Activated CD4-positive, alpha-beta T cell treated with anti-CD3 and anti-CD28 coated beads, Interleukin-2, amount 10 ng/mL, durations not matched to agents 24 days and 14 days (primary cell): ENCODE measurements at places on chromosomes 4 and X.

DNA sequence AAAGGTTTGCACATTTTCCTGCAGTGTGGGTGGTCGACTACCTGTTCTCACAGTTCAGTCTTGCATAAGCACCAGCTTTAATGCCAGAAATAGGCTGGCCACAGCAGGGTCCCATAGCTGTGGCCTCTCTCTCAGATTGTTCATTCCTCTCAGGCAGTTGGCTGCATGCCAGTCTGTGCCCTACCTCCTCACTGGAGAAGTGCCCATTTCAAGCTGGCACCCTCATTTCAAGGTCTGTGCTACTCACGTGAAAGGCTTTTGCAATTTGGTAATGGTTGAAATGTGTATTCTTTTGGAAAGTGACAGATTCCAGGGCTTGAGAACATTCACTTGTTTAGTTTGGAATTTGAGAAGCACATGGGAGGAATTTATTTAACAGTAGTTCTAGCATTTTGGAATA is 28.9 kb upstream of the MTMR1 start:
- DNase-seq, result no peak

DNA sequence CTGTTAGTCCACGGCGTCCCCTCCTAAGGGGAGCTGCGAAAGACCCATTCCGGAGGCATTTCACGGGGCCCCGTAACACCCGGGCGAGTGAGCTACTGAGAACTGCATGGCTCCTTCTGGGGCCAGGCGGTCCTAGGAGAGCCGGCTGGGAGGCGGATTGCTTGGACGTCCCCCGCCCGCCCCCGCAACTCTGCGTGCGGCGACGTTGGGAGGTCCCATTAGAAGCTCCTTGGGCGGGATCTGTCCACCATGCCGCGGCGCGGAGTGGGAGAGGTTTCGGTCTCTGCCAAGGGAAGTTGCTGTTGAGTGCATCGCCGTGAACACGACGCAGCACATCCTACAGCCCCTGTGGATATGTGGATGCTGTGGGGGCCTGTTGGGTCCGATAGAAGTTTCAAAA is 85.4 kb upstream of the IGFBP7 start:
- DNase-seq, result no peak

GRCh38 chr4:70925418-70925817 is 23.2 kb downstream of the MOB1B start:
- DNase-seq, result no peak

GRCh38 chrX:30992381-30992904 is 79.4 kb downstream of the FTHL17 start:
- no peak for DNase-seq

GRCh38 chrX:151896734-151897474 is 15.8 kb upstream of the MAGEA4 start:
- DNase-seq, result no peak

- no peak for DNase-seq
Measured at GRCh38 chrX:18920079-18920478, 63.8 kb downstream of the PHKA2 start.

- DNase-seq, result no peak
Measured at GRCh38 chrX:45756557-45756956, 555.9 kb upstream of the DIPK2B start.

DNA sequence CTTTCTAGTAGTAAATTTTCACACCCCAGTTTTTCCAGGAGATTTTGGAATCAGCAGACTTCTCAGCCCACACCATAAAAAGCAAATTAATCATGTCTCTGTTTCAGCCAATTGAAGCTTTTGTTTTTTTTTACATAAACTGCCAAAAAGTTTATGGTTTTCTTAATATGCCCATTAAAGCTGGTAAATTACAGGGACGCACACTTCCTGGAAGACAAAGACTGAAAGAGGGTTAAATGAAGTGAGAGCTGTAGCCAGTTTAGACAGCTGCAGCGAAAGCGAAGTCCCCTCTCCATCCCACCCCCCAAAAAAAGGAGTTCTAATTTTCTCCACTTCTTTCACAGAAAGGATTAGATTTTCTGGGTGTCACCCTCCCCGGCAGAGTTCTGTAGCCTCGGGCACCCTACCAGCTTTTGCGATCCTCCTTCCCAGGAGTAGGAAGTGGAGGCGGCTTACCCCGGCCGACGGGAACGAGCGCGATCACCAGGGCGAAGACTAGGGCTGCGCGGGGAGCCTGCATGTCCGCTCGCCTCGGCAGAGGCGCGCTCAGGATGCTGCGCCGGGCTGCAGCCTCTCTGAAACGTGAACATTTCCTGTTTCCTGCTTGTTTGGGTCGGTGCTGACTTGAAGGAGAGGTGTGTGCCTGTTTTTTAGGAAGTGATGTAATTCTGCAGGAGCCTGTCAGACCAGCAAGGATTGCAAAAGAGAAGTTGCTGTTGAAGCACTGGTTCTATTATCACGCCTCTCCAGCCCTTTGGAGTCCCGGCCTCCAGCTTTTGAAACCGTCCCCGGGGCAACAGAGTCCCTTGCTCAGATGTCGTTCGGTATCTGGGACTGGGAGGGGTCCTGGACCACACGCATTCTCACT is at the start of gene TMEM154:
TSS of gene TMEM154 (minus strand) at position 584 of the 868 bp plus-strand sequence. CDS start at position 520, 64 bp downstream.
- DNase-seq, result peak; percentile 94

- no peak for DNase-seq
Measured at GRCh38 chr4:166991006-166991561, 243.2 kb downstream of the SPOCK3 start.

DNA sequence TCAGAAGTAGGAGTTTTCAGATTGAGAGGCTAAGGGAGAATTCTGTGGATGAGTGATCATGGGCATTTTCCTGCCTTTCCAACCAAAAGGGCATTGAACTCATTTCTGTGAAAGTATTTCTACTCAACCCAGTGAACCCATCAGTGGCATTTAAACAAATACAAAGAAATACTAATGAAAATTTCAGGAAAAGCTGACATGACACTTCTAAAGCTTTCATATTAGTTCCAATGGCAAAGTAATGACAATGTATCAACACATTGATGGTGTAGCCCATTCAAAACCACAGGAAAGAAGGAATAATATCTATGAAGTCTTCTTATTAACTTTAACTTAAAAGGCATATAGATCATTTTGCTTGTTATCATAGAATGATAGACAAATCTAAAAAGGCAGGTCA is 183.5 kb upstream of the ANXA10 start:
- DNase-seq, result no peak

DNA sequence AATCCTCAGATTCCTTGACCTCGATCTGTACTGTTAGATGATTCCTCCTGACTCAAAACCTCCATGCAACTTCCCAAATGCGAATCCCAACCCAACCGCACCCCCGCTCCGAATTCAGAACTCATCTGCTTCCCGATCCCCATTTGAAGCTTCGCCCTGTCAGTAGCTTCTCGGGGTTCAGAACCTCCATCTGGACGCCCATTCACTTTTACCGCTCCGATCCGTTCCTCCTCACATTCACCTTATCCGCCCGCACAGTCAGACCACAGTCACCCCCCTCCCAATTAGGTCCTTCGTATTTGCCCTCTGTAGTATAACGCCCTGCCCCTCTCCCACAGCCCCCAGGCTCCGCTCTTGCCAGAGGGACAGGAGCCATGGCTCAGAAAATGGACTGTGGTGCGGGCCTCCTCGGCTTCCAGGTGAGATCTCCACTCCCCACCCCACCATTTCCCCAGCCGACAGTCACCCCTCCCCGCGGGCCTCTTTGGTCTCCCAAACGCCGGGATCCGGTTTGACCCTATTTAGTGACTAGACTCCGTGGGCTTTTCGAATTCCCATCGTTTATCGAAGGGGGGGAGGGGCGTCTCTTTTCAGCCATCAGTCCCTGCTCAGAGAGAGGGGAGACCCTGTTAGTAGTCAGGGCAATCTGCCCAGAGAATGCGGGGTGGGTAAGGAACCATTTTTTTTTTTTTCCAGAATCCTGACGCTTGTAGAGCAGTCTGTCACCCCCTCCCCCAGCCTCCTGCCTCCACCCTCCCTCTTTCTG is 691 bp downstream of the MAGED1 start:
- DNase-seq, result peak; percentile 70

DNA sequence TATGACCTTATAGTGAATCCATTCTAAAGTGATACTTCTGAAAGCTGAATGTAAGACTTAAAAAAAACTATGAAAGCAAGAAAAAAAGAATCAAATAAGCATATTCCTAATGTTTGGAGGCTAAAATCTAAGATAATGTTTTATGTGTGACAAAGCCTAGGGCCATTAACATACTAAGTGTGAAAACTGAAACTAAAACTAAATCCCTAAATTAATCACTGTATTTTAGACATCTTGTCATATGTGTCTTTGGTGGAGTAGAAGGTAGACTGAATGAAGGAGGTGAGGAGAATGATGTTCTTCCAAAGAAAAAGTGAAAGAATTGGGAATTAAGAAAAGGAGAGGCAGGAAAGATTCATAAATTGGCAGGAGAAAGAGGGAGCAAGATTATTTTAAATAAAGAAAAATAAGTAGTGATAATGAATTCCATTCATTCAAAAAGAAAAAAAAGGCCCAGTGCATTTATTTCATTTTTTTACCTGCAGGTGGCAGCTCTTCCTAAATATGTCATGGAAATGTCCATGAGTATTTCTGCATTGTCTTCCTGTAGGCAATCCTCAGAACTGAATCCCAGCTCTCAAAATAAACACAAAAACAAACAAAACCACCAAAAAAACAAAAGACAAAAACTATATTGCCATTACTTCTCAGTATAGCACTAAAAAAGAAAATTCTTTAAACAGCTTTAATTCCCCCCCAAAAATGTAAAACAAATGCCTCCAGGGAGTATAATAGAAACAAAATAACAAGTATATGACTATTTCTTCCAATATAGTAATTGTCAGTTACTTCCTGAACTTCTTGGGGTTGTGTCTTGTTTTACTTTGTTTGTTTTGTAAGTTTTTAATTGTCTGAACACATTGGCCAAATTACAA is 17.0 kb upstream of the AP1AR start:
- no peak for DNase-seq

DNA sequence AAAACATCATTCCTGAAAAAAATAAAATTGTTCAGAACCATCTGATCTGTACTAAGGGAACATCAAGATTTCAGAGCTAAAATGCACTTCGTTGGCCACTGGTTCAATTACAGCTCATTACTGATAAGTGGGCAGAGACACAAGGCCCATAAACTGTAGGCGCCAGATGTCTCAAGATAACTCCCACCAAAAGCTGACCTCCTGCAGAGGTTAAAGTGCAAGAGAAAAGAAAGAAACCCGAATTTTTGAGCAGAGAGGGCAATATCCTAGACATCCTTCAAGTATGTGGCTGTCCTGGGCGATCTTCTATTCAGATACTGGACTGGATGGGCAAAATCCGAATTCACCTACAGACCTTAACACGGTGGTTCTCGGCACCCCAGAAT is 660 bp downstream of the GEMIN8 start:
- no peak for DNase-seq

GRCh38 chrX:136115126-136115903 is 32.0 kb upstream of the FHL1 start:
- no peak for DNase-seq

- no peak for DNase-seq
Measured at GRCh38 chr4:88216395-88216794, 58.0 kb upstream of the ABCG2 start.

GRCh38 chr4:161937596-161937995 is 226.2 kb downstream of the FSTL5 start:
- no peak for DNase-seq

DNA sequence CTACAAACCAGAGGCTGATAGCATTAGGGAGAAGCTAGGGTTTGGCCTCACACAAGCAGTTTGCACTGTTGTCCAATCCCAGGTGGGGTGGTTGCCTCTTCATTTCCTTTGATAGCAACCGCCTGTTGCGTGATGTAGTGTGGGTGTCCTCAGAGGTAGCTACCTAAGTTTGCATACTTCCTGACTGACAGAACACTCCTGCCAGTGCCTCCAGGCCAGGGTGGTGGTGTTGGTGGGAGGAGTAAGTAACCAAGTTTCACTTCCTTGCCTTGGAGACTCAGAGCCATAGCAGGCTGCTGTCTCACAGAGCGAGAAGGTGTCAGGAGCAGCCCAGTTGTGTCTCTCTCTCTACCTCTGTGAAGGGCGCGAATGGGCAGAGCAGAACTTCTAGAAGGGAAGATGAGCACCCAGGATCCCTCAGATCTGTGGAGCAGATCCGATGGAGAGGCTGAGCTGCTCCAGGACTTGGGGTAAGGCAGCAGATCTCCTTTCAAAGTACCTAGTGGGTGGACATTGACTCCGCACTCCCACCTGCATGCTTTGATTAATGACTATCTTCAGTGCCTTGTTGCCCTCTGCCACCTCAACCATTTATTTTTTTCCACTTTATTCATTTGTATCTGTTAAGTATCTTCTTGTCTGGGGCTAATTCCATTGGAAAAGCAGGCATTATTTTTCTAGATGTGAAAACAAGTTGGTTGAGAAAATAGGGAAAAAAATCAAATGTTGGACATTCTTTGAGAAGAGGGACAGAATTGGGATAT is at the start of gene DAPP1:
TSS of gene DAPP1 (plus strand) at position 283 of the 764 bp plus-strand sequence. CDS start at position 370, 87 bp downstream.
- DNase-seq, result peak; percentile 95

DNA sequence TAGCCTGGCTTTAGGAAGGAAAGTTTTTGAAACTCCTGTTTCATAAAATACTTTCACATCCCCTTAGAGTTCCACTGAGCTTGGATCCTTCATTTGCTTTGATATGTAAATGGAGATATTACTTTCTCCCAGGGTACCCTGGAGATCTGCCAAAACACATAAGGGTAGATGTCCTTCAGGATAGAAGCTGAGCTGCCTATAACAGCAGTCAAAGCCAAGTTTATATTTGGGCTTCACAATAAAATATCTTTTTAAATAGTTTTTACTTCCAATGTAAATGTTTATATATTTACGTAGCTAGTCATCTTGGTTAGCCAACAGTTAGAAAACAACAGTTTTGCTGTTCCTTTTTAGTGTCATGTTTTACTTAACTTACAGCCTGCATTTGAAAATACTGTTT is 742.3 kb upstream of the POU3F4 start:
- DNase-seq, result no peak

GRCh38 chr4:139786494-139787354 is 121.1 kb downstream of the MGST2 start:
- DNase-seq, result no peak

- DNase-seq, result no peak
Measured at GRCh38 chr4:14345356-14345775, 656.9 kb upstream of the CPEB2 start.

- no peak for DNase-seq
Measured at GRCh38 chr4:160143574-160143973, 1040.7 kb downstream of the RAPGEF2 start.

GRCh38 chr4:183264614-183265013 is 55.5 kb downstream of the CLDN22 start:
- DNase-seq, result no peak

DNA sequence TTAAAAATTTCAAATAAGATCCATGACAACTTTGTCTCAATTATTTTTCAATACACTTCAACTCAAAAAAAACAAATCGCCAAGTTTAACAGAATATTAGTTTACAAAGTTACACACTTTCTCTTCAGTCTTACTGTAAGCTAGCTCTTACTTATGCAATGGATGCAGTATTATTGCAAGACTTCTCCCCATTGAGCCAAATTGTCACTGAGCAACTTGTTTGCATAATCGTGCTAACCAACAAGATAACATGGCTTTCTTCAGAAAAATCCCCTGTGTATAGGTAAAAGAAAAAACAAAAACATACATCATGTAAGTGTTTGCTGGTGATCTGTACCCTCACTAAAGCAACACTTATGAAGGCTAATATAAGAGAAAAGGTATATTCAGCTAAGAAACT is 18.9 kb downstream of the DNAJB14 start:
- DNase-seq, result no peak
